Astrocyte (in vitro differentiated cells and primary cell): ENCODE measurements at places on chromosomes 11 and 22. TPM values are rescaled to one million over a fixed set of nuclear protein-coding genes. Genes with fewer than 3 reads are reported as not detected.

Gene AQP11
- total RNA-seq, result 0.48 and 0.91 TPM in 2 replicates

Gene PTGDR2
- not detected in 2 replicates for total RNA-seq

Gene VSIG2
- 0.18 TPM in 1 of 2 replicates, not detected in the other for total RNA-seq

Gene POTEH
- not detected in 2 replicates for total RNA-seq

Gene KIRREL3
- 0.79 and 0.91 TPM in 2 replicates for total RNA-seq

Gene TREH
- total RNA-seq, result not detected in 2 replicates

Gene UBQLN3
- total RNA-seq, result not detected in 2 replicates
